ENCODE measurements at places on chromosomes 4 and X. TPM values are rescaled to one million over a fixed set of nuclear protein-coding genes. Genes with fewer than 3 reads are reported as not detected.

TMEM31 gene
- not detected for polyA plus RNA-seq

MAGIX gene
- 4.0 TPM for polyA plus RNA-seq

APELA gene
- not detected for polyA plus RNA-seq

PRDM5 gene
- polyA plus RNA-seq: 3.7 TPM

SLC9A6 gene
- polyA plus RNA-seq: 11.3 TPM

CENPVL2 gene
- polyA plus RNA-seq: not detected

TMEM175 gene
- polyA plus RNA-seq: 32.8 TPM

PABPC1L2A gene
- 0.03 TPM for polyA plus RNA-seq

CFP gene
- polyA plus RNA-seq: 3.3 TPM

CXCL1 gene
- 1.5 TPM for polyA plus RNA-seq

DDX53 gene
- polyA plus RNA-seq: not detected

FRMD7 gene
- not detected for polyA plus RNA-seq

UTP3 gene
- polyA plus RNA-seq: 25.5 TPM

GIMD1 gene
- polyA plus RNA-seq: not detected

SLC38A5 gene
- 5.8 TPM for polyA plus RNA-seq

HSPA4L gene
- polyA plus RNA-seq: 1.7 TPM

F11 gene
- 0.04 TPM for polyA plus RNA-seq

NLGN3 gene
- polyA plus RNA-seq: 1.8 TPM

HS3ST1 gene
- polyA plus RNA-seq: 15.8 TPM

ZCCHC18 gene
- 2.2 TPM for polyA plus RNA-seq

All from urinary bladder (tissue), 4 donors.